ENCODE measurements at places on chromosomes 12 and 14.
A peak's percentile ranks its signal among the peaks of the same experiment; 100 is the strongest.

- DNase-seq = peak; percentile 46
Measured at GRCh38 chr14:20609215-20610001, 18.2 kb upstream of the RNASE12 start.

GRCh38 chr14:69880044-69880487 is 850 bp downstream of the SMOC1 start:
- DNase-seq = no peak

- no peak for DNase-seq
Measured at GRCh38 chr12:80909370-80909769, 28.4 kb downstream of the LIN7A start.

DNA sequence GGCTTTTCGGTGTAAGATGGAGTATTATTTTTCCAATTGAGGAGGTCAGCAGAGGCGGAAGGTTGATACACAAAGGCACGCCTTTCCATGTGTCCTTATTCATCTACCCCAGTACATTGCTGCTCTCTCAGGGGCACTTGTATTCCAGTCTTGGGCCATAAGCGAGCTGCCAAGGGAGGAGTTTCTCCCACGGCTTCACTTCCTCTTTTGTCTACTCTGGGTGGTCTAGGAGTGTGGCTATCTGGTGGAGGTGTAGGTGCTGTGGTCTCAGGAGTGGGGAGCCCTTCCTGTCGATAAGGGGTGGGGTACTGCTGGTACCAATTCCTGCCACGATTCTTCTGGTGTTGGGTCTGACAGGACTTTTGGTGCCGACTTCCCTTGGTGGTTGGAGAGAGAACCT is 73.4 kb downstream of the GAS2L3 start:
- no peak for DNase-seq

DNA sequence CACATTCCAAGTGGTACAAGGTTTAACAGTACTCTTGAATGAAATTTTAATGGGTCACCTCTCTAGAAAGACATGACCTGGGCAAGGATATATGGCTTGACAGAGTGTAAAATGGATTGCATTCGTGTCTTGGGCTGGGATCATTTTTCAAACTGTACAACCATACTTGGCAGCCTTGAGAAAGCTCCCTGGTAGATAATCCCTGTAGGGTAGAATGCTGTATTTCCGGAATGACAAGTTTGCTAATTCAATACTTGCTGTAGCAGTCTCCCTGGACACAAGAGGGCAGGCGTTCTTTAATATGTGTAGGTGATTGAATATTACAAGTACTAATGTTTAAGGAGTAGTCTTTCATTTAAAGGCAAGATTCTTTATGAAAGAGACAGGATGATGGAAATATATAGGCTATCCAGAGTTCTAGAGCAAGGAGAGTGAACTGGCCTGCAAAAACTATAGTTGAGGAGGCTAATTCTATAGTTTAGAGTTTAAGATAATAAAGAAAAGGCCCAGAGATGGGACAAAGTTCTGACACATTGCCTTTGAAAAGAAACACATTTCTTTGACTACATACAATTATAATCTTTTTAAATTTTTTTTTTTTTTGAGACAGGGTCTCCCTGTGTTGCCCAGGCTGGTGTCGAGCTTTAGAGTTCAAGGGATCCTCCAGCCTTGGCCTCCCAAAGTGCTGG is 53.4 kb downstream of the PLBD1 start:
- DNase-seq = no peak

DNA sequence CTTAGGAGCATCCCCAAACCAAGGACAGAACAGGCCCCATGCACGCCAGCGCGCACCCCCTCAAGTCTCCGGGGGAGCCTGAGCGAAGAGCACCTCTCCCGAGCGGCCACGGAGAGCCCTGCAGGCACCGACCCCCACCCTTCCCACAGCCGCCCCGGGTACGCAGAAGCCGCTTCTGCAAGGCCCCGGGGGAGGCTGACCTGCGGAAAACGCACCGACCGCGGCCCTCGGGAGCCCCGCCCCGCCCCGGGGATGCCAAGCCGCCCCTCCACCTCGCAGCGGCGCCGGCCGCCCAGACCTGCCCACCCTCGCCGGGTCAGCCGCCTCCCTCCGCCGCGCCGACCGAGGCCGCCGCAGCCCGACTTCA is 385 bp downstream of the CAPRIN2 start:
- no peak for DNase-seq

DNA sequence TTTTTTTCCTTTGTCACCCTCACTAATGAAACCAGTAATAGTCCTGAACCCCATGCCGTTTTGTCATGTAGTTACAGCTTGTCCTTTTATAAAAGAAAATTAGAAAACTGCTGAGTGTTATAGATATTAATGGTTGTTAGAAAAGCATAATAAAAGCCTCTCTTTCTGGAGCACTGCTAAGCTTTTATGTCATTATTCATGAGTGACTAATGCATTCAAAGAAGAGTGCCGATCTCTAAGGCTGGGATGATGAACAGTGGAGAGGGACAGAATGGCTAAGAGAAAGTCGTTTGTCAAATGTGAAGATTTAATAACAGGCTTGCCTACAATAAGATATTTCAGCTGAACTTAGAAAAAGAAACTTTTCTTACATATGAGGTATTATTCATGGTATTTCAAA is 121.6 kb downstream of the MGAT4C start:
- DNase-seq = no peak

DNA sequence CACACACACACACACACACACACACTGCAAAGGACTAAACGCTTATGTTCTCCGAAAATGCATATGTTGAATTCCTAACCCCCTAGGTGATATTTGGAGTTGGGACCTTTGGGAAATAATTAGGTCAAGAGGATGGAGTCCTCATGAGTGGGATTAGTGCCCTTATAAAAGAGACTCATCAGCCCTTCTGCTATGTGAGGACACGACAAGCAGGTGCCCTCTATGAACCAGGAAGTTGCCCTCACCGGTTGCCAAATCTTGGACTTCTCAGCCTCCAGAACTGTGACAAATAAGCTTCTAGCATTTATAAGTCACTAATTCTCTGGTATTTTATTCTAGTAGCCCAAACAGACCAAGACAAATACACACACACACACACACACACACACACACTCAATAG is 20.7 kb upstream of the TCP11L2 start:
- no peak for DNase-seq

- DNase-seq = no peak
Measured at GRCh38 chr12:58539295-58539694, 381.0 kb downstream of the LRIG3 start.

DNA sequence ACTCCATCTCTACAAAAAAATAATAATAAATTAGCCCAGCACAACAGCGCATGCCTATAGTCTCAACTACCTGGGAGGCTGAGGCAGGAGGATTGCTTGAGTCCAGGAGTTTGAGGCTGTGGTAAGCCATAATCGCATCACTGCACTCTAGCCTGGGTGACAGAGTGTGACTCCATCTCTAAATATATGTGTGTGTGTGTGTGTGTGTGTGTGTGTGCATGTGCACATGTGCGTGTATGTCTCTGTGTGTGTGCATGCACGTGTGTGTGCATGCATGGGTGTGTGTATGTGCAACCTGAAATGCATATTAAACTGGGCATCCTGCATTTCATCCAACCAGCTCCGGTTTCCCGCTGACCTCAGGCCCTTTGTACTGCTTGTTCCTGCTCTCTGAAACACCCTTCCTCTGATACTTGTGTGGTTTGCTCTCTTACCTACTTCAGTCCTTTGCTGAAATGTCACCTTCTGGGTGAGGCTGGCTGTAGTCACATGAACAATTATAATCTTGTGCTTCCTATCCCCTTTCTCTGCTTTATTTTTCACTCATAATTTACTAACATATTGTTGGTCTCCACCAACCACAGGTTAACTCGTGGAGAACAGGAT is 46.9 kb downstream of the PHLDA1 start:
- DNase-seq = no peak

GRCh38 chr14:90491221-90491885 is 94.5 kb downstream of the CALM1 start:
- DNase-seq = no peak

DNA sequence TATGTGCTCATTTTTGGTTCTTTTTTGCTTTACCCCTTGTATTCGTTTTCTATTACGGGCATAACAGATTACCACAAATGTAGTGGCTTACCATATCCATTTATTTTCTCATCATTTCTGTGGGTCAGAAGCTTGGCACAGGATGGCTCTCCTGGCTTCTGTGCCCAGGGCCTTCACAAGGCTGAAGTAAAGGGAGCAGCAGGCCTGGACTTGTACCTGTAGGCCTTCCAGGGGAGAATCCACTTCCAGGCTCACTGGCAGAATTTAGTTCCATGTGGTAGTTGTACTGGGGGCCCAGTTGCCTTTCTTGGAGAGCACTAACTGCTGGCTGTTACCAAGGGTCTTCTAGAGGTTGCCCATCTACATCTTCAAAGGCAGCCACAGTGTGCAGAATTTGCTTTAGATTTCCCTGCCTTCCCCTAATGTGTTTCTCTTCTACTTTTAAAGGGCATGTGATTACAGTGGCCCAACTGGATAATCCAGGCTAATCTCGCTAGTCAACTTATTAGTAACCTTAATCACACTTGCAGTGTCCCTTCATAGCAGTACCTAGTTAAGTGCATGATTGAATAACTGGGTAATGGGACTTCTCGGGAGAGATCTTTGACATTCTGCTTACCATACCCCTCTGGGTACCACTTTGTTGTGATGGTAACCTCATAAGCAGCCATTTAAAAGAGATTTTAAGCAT is 67.0 kb downstream of the CRADD start:
- no peak for DNase-seq

DNA sequence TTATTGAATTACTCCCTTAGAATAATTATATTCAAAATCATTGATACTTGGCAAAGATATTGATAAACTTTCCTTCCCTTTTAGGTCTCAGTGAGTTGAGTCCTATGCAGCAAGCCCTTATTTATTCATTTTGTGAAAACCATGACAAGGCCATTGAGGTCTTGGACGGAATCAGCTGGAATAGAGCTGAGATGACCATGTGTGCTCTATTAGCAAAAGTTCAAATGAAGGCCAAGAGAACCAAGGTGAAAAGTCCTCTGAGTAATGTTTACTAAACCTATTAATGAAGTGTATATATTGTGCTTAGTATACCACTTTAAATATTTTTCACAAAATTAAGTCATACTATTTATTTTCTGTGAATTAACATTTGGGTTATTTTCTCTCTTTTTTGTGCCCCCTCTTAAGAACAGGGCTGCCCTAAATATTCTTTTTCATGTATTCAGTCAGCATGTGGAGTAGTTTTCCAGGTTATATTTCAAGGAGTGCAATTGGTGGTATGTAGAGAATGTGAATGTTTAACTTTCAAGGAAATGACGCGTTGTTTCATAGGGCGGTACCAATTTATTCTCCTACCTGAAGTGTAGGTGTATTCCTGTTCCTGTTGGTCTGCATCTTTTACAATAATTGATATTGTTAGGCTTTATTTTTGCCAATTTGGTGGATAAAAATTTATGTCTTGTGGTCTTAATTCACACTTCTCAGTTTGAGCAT is 201.4 kb downstream of the TTC6 start:
- no peak for DNase-seq

DNA sequence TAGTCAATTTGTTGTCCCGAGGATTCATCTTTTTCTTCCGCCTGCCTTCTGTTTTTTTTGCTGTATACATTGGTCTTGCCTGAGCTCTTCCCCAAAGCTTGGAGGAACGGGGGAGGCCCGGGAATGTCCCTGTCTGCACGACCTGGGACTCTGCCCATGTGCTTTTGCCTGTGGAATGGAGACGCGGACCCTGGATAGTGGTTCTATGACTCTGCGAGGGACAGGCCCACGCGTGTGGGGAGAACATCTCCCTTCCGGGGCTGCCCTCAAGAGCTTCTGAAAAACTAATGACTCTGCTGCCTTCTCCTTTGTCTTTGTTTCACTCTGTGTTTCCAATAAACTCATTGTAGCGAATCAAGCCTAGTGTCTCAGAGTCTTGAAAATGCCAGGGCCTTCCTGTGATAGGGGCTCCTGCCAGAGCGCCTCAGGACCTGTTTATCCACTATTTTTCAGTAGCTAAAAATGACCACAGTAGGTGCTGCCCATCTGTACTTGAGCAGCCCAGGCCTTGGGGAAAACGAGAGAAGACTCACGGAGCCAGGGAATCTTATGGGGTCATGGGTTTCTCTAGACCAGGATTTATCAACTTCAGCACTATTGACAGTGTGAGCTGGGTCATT is 12.3 kb downstream of the KRT83 start:
- DNase-seq = no peak

- no peak for DNase-seq
Measured at GRCh38 chr12:66164349-66164821, 5.4 kb downstream of the TMBIM4 start.

GRCh38 chr12:131494741-131495524 is 216.0 kb upstream of the SFSWAP start:
- no peak for DNase-seq

DNA sequence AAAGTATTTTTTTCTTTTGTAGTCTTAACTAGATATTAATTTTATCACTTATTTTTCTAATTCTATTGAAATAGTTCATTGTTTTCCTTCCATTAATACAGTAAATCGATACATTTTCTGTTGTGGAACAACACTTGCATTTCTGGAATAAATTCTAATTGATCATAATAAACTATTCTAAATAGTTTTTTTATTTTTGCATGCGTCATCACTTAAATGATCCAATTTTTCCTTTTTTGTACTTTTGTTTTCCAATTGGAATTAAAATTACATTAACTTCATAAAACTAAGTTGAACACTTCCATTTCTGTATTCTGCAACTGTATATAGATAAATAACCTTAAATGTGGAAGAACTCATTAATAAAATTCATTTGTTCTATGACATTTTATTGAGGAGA is 202.5 kb downstream of the KCNC2 start:
- DNase-seq = no peak

- DNase-seq = no peak
Measured at GRCh38 chr12:45089411-45090075, 38.6 kb upstream of the DBX2 start.

DNA sequence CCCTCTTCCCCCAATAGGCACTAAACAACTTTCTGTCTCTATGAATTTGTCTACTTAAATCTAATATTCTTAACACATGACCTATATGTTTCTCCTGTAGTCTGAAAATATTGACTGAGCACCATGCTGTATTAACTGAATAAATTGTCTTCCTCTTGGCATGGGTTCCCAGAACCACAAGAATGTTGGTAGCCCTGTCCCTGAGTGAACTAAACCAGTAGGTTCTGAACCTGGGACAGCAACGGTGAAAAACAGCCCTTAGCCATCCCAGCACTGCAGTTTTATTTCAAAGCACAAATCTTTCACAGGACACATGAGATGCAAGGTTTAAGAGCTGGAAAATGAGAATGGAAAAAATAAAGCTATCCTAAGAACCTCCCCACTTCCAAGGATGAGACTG is 20.4 kb upstream of the HSP90B1 start:
- no peak for DNase-seq
